ENCODE measurements at places on chromosomes 1 and 21.

GRCh38 chr1:180627411-180627810 lies 4.4 kb upstream of the XPR1 start:
- no peak for DNase-seq

DNA sequence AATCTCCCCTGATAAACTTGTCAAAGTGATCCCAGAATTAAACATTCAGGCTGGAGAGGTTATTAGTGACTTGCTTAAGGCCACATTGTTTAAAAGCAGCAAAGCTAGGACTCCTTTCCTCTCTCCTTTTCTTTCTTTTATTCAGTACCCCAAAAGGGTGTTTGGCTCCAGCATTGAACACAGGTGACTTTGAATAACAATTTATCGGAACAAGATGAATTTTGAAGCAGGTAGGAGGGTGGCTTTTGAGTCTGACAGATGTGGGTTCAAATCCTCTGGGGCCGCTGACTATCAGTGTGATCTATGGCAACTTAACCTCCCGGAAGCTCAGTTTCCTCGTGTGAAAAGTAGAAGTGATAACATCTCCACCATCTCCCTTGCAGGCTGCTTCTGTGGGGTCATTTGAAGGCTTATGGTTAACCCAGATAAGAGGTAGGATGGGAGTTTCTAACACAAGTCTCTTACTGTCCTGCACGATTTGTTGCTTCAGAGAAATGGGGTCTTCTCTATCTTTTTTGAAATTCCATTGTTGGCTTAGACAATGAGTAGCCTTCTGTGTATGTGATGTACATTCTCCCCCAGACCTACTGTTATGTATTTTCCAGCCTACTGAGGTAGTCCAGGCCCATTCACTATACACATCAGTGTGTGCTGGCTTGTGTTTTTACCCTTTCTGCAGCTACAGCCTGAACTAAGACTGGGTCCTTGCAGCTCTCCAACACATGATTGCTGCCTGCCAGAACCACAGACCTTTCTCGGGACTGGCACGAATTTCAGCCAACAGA lies 29.0 kb downstream of the JUN start:
- DNase-seq = no peak

GRCh38 chr1:164611754-164612642 lies 53.0 kb downstream of the PBX1 start:
- no peak for DNase-seq

- peak; percentile 9 for DNase-seq
These were observed 462.7 kb downstream of the CAMTA1 start for GRCh38 chr1:7247791-7248548.

DNA sequence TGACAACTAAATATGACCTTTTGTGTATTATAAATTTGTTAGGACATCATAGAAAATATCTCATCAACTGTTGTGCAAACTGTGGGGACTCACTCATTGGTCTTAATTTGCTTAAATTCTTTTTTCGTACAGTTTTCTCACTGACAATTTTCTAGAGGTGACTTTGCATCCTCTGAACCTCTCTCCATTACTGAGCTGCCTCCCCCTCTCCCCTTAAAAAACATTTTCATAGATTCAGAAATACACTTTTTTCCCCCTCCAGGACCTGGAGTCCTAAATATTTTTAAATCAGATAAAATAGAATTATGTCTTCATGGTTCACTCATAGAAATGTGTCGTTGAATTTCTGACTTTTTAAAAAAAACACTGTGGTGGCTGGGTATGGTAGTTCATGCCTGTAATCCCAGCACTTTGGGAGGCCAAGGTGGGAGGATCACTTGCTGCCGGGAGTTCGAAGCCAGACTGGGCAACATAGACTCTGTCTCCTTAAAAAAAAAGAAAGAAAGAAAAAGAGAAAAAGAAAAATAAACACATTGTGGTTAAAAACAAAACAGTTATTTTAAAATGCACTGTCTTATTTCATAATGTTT lies 1.5 kb downstream of the CNST start:
- DNase-seq = no peak

DNA sequence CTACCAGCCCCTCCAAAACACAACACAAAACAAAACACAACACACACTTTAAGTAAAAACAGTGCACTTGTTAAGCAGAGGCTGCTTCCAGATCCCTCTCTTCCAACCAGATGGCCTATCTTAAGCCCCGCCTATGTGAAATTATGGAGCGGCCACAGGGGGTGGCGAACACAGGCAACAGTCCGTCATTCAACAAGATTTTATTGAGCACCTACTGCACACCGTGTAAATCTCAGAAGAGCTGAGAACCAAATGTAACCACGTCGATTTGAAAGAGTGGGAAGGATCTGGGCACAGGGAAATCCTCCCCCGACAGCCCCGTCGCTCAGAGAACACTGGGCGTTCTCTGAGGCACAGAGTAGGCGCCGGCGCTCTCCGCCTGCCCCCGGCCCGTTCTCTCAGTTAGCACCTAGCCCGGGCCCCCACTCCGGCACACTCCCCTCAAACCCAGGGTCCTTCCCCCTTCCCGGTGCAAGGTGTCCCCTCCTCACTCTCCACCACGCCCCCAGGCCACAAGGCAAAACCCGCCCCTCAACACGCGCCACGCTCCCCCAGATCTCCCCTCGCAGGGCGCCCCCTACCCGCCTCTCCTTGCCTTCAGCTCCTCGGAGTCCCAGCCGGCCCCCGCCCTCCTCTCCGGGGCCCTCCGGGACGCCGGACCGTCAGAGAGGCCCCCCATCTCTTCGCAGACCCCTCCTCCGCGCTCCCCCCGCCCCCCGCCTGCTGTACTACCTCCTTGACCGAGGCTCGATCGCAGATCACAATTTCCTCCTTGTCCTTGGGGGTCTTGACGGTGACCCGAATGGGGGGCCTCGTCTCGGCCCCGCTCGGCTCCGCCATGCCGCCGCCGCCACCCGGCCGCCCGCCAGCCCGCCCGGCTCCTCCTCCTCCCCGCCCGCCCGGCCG lies 483 bp downstream of the UBQLN4 start:
- peak; percentile 47 for DNase-seq

DNA sequence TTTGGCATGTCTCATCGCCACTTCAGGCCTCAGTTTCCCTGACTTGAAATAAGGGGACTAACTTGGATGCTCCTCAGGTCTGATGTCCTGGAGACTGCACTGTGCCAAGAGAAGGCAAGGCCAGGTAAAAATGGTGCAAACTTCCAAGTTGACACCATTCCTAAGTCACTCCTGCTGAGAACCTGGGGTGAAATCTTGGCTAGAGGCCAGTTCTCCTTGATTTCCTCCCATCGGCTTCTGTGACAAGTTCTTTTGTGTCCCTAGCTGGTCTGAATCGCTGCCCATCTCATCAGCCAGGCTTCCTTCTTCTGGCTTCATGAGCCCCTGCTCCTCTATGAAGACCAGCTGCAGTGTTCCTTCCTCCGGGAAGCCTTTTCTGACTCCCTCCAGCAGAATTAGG lies 48.6 kb upstream of the ID3 start:
- no peak for DNase-seq

- DNase-seq = no peak
These were observed 5.9 kb upstream of the SLC6A17 start for GRCh38 chr1:110144366-110144765.

DNA sequence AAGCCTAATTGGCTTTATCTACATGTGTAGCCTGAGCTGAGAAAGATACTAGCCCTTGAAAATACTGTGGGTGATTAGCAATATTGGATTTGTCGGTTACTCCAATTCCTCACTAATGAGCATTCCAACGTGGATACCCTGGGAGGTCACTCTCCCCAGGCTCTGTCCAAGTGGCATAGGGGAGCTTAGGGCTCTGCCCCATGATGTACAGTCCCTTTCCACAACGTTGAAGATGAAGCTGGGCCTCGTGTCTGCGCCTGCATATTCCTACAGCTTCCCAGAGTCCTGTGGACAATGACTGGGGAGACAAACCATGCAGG lies 2.6 kb downstream of the RCC1 start:
- DNase-seq = no peak

All from nucleus accumbens (tissue), 56 donors.